ENCODE measurements at places on chromosomes 6 and 20.

DNA sequence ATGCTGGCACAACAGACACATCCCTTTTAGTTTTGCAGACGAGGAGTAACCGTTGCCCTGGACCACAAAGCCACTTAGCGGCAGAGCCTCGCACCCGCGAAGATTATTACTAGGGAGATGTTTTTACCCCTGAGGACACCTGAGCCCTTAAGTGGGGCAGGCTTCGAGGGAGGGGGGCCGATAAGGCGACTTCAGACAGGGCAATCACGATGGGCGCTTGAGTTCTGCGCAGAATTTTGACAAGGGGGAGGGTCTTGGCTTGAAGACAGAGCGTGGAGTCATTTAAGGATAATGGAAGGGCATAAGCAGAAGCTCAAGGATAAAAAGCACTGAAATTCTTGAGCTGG, 650 bp upstream of the TTK start:
- no peak for DNase-seq

GRCh38 chr20:45359069-45359405, 3.9 kb upstream of the SYS1 start:
- DNase-seq, result no peak

DNA sequence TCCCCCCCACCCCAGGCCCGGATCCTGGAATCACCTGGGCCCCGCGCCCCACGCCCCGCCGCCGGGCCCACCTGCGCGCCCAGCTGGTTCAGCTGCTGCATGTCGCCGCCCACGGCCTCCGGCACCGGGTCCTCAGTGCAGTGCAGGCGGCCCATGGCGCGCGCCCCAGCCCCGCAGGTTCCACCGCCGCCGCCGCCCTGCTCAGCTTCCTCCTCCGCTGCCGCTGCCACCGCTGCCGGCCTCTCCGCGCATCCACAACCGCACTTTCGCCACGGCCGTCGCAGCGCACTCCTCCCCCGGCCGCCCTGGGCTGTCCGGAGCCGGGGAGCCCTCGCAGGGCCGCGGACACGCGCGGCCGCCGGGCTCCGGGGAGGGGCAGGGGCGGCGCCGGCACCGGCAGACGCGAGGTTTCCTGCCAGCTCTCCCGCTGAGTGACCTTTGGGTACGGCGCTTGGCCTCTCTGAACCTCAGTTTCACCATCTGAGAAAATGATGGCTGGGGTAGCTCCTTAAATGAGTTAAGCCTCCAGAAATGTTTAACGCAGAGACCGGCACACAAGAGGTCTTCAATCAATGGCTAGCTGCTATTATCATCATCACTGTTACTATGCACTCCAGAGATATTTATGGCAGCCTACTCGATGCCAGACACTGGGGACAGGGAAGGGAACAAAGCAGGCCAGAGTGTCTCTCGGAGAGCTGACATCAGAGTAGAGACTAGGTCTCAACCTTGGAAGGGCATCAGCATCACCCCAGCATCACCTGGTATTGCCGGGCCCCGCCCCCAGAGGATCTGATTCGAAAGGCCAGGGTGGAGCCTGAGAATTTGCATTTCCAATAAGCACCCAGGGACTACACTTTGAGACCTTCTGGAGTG, at the start of gene COMMD7:
Gene COMMD7, minus strand, starts transcription at position 231 of the 876 bp plus-strand sequence. Its CDS starts 76 bp downstream, at position 155.
- DNase-seq, result peak; percentile 71

DNA sequence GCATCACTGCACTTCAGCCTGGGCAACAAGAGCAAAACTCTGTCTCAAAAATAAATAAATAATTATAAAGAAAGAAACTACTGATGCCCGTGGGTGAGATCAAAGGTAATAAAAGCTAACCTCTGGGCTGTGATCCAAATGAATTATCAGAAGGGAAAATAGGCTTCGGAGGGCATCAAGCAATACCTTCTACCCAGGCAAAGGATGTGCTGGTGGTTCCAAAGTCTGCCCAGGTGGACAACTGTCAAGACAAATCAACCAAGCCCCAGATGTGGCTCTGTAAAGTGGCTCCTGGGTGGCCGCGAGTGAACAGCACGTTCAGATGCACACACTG, 95.6 kb downstream of the SCML4 start:
- no peak for DNase-seq

DNA sequence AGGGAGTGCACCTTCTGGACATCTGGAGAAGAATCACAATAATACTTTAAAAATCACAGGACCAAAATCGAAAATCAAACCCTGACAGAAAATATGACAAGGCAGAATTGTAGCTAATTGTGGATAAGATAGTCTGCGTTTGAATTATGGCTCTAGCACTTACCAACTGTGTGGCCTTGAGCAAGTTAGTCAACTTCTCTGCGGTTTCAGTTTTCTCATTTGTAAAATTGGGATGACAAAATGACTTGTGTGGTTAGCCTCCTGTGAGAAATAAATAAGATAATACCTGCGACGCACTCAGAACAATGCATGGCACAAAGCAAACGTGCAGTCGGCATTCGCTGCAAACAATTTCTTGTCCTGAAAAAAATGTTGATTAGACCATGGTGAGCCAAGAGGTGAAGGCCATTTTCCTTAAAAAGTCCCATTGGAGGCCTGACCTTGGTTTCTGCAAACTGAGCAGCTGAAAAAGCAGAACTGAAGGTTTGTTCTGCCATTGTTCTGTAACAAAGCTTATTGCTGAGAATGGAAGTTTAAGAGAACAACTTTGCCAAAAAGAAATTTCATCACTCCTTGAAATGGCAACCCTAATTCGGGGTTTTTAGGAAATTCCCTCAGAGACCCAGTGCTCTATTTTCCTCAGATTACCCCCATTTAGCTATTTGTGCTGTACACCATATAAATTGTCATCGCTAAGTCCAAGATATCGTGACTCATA, 266.3 kb downstream of the ERMARD start:
- DNase-seq, result no peak

- no peak for DNase-seq
These were observed 320.2 kb upstream of the POU3F2 start for GRCh38 chr6:98514073-98514720.

DNA sequence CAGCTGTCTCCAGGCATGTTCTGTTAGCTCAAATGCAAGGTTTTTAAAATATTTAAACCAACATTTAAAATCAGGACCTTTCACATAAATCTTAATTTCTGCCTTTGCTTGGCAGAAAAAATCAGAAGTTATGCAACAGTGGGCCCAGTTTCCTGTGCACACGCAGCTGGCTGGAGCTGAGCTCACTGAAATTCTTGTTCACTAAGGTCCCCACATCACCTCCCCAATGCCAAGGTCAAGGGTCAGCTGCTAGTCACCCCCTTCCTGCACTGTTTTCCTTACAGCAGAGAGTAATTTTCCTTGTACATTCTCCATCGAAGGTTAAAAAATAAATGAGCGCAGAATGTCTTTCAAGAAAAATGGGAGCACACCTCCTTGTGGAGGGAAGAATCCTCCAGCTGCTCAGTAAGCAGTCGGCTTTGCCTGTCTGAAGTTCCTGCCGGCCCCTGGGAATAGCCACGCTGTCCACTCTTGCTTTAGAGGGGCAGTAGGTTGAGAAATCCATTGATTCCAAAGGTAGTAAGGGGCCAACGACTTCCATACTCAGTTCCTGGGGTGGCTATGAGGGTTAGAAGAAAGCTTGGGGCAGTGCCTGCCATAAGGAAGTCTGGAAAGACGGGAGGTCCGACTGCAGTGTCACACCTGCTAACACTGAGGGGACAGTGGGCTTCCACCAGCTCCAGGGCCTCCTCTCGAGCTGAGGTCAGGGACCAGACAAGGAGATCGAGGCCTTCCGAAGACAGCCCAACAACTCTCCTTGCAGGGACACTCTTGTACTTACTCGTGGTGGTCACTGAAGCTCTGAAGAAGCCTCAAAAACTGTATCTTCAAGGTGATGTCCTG, 56.8 kb downstream of the MYH7B start:
- no peak for DNase-seq

DNA sequence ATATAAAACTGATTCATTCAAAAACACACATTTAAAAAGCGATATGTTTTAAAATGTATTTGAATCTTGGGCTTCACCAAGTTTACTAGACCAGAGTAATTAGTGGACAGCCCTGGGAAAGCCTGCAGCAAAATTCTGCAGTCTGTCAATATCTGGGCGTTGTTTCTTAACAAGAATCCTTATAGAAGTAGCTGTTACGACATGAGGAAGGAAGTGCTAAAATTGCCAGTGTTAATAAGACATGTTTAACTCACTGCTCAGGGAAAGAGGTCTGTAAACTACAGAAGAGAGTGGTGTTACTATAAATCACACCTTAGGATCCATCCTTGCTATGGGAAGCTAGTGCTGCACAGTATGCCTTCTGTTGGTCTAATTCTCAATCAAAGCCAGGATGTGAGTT, 120.6 kb downstream of the TBX18 start:
- no peak for DNase-seq

- no peak for DNase-seq
These were observed 228.8 kb downstream of the TTLL2 start for GRCh38 chr6:167553736-167554119.

- DNase-seq, result no peak
These were observed 374.8 kb upstream of the CDH4 start for GRCh38 chr20:60877071-60877857.
